ENCODE measurements at places on chromosomes 6 and 20.
A peak's percentile ranks its signal among the peaks of the same experiment; 100 is the strongest.

GRCh38 chr6:166461821-166462460, 79.2 kb upstream of the MPC1 start:
- no peak for DNase-seq

DNA sequence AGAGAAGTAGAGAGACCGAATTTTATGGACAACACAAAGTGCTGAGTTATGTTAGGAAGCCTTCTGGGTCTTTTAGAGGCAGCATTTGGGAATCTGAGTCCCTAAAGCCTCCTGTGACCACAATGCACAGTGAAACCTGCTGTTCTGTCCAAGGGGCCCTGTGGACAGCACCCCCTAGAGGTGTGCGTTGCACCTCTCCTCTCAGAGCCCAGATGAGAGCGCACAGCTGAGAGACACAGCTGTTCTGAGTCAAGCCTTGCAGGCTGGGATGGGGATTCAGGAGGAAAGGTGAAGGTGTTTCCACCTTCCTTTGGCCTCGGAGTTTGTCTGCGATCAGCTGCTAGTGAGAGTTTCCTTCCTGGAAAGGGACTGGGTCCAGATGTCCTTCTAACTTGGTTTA, 13.0 kb downstream of the PCK1 start:
- DNase-seq = no peak

DNA sequence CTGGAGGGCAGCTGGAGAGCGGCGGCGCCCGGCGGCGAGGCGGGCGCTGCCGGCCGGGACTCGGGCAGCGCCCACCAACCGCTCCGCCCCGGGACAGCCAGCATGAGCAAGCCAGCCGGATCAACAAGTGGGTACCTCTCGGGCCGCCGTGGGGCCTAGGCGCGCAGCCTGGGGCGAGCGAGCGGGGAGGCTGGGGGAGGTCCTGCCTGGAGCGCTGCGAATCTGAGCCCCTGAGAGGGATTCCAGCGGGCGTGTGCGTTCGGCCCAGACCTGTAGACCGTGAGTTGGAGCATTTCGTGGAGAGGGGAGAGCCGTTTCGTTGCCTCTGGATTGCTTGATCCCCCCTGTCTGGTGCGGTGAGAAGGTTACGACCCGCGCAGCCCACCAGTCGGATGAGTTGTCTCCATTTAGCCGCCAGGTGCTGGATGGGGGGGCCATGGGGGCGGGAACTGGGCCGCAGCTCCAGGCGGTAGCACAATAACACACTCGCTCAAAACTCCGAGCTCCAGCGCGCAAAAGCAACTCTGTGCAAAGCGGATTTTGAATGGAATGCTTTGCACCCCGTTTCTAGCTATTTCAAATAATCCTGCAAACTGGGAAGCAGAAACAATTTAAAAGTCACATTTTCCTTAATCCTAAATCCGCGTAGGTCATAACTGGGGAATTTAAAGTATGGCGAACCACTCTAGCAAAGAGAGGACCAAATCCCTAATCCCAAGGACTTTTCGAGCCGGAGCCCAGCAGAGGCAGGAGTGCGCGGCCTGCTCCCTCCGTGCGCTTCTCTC, 1.0 kb downstream of the NR2E1 start:
- DNase-seq = no peak

- DNase-seq = no peak
These were observed 245.4 kb downstream of the NRN1 start for GRCh38 chr6:5761370-5761769.

GRCh38 chr6:111243095-111243494, 155.8 kb downstream of the SLC16A10 start:
- DNase-seq = no peak

- no peak for DNase-seq
These were observed 44.9 kb downstream of the SNAP25 start for GRCh38 chr20:10263385-10264165.

DNA sequence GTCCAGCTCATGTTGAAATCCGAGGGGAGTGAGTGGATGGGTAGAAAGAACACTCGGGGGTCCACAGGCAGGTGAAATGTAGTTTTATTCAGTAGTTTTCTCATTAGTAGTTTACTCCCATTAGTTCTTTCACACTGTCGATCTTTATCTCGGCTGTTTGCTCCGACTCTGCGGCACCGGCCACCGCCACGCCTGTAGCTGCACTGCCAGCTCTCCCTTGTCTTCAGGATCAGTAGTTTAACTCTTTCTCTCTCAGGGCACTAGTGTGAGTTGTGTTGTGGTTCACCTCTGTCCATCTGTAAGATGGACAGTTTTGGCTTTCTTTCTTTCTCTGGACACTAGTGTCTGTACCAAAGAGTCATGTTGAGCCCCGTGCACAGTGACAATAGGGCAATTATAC, 195.7 kb downstream of the LMBRD1 start:
- DNase-seq = no peak

GRCh38 chr6:17169291-17169690, 67.4 kb downstream of the STMND1 start:
- DNase-seq = no peak

DNA sequence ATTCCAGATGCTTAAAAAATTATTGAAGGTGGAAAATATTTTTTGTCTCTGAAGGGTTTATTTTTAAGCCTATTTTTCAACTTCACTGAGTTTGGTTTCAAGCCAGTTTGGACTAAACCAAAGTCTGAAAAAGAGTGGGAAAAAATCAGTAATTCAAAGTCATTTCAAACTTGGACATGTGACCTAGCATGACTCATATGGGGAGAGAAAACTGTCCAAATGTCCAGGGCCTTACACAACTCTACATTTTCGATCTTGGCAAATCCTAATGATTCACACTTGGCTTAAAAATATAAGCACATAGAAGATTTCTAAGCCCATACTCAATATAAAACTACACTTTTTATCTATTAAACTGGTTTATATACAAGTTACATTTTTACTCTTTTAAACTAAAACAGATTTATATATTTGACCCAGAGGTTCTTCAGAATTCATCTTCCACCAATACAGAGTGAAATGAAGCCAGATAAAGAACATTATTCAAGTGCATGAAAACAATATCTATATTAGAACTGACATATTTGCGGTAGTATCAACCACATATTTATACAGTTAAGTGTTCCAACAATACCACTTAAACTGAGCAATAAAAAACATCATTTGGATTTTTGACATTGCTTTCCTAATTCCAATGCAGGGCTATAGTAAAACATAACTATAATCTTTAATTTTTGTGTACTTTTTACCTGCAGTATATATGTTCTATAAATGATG, 110.3 kb upstream of the TCF21 start:
- peak; percentile 54 for DNase-seq

DNA sequence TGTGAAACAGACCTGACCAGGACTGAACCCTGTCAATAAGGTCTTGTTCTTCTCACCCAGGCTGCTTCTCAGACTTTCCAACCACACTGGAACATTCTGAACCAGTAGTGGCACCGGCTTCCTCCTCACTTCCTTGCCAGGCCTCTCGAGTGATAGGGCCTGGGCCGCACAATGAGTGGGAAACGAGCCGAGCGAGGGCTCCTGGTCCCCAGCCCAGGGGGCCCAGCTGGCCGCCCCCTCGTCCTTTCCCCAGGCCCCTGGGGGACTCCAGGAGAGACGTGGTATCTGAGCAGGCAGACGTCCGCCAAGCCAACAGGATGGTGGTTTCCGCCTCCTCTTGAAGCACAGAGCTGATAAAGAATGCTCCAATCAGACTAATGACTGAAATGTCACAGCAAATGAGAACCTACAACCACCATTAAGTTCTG, 117.9 kb downstream of the GMDS start:
- DNase-seq = no peak

DNA sequence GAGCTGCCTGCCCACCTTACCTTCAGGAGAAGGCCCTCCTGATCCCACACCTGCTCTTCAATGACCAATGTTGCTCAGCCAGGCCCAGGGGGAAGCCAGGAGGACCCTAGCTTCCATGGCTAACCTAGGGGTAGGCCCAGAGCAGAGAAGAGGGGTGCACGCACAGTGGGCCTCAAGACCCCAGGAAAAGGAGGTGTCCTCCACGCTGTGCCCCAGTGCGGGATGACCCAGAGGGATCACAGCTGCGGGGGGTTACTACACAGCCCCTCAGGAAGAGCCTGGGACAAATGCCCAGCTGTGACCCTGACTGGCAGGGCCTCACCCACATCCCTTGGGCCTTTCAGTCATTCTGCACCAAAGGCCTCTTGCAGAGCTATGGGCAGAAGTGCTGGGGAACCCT, 31.6 kb upstream of the APMAP start:
- DNase-seq = no peak

GRCh38 chr6:128233531-128233930, 286.9 kb downstream of the PTPRK start:
- no peak for DNase-seq

DNA sequence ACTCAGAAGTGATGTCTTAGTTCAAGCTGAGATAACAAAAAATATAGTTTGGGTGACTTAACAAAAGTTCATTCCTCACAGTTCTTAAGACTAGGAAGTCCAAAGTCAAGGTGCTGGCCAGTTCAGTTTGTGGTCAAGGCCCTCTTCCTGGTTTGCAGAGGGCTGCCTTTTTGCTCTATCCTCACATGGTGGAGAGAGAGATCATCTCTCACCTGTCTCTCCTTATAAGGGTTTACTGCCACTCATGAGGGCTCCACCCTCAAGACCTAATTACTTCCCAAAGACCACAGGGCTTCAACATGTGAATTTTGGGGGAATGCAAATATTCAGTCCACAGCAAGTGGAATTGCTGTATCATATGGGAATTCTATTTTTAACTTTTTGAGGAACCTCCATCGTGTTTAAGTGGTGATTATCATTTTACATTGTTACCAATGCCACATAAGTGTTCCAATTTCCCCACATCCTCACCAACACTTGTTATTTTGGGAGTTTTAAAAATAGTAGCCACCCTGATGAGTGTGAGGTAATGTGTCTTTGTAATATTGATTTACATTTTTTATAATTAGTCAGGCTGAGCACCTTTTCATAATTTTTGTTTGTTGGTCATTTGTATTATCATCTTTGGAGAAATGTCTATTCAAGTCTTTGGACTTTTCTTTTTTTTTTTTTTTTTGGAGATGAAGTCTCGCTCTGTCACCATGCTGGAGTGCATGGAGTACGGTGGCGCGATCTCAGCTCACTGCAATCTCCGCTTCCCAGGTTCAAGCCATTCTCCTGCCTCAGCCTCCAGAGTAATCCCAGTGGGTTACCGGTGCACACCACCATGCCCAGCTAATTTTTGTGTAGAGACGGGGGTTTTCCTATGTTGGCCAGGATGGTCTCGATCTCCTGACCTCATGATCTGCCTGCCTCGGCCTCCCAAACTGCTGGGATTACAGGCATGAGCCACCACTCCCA, 112.2 kb downstream of the SESN1 start:
- no peak for DNase-seq

DNA sequence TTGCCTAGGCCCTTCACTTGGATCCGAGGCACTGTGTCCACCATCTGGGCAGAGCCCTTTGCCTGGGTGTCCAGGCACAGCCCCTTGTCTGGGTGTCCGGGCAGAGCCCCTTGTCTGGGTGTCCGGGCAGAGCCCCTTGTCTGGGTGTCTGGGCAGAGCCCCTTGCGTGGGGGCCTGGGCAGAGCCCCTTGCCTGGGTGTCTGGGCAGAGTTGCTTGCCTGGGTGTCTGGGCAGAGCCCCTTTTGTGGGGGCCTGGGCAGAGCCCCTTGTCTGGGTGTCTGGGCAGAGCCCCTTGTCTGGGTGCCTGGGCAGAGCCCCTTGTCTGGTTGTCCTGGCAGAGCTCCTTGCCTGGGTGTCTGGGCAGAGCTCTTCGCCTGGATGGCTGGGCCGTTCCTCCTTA, 443.4 kb upstream of the CDH4 start:
- no peak for DNase-seq

DNA sequence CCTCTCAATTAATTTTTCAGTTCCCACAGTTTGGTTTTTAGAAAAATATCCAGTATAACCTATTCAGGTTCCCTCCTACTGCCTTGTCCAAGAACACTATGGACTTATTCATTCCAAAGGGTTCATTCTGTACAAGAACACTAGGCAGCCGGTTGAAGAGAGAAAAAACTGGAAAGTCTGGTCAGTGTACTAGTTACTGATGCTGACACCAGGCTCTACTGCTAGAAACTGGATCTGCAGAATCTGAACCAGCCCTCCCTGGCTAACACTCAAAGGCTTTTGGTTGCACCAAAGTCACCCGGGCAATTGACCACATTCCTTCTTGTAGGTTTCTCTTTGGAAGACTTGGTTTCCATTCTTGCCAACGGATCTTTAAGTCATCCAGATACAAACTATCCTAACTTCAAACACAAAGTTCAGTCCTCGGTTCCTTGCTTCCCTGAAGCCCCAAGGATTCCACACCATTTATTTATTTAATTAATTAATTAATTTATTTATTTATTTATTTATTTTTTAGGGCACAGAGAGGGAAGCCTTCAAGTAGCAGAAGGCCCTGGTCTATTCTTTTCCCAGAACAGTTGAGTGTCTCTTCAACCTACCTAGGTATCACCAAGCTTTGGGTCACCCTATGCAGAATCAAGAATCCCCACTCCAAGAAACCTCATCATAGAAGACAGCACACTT, 268.1 kb downstream of the ADGB start:
- DNase-seq = no peak

- DNase-seq = no peak
These were observed 2.1 kb upstream of the TBXT start for GRCh38 chr6:166169549-166170421.

GRCh38 chr6:12545619-12546409, 170.8 kb upstream of the PHACTR1 start:
- DNase-seq = peak; percentile 67

- DNase-seq = no peak
These were observed 1190.5 kb upstream of the EYS start for GRCh38 chr6:66897576-66897975.

GRCh38 chr6:139708337-139709199, 334.1 kb upstream of the CITED2 start:
- peak; percentile 87 for DNase-seq

GRCh38 chr20:16104783-16105182, 468.5 kb downstream of the KIF16B start:
- DNase-seq = no peak

- DNase-seq = peak; percentile 40
These were observed 180.3 kb upstream of the ZNF217 start for GRCh38 chr20:53773792-53774401.

- no peak for DNase-seq
These were observed 70.1 kb downstream of the RAMACL start for GRCh38 chr6:166516251-166516884.

GRCh38 chr20:10137533-10137932, 81.1 kb upstream of the SNAP25 start:
- no peak for DNase-seq

DNA sequence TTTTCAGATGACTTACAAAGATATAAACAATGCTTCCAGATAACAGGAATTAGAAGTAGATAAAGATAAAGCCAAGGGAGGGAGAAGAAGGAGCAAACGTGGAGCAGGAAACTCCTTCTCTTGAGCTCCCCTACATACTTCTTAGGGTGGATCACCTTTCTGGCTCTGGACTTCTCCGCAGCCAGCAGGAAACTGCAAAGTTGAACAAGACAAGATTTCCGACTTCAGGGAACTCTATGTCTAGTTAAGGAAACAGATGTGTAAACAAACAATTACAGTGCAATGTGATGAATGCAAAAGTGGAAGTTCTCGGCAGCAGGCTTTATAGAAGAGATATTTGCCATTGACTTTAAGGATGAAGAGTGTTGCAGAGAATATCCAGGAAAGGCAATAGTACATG, 134.0 kb upstream of the MARCKS start:
- DNase-seq = no peak
